Stimulated activated CD4-positive, alpha-beta T cell treated with anti-CD3 and anti-CD28 coated beads, Interleukin-4, amount 100 ng/mL, for 24 hours (primary cell): ENCODE measurements at places on chromosomes 16 and 17.

- no peak for DNase-seq
Measured at GRCh38 chr17:17866897-17867296, 30.1 kb upstream of the SREBF1 start.

- peak; percentile 31 for DNase-seq
Measured at GRCh38 chr16:84518804-84519341, 14.4 kb upstream of the MEAK7 start.

GRCh38 chr17:75153780-75154194, 525 bp downstream of the JPT1 start:
- DNase-seq: peak; percentile 25

DNA sequence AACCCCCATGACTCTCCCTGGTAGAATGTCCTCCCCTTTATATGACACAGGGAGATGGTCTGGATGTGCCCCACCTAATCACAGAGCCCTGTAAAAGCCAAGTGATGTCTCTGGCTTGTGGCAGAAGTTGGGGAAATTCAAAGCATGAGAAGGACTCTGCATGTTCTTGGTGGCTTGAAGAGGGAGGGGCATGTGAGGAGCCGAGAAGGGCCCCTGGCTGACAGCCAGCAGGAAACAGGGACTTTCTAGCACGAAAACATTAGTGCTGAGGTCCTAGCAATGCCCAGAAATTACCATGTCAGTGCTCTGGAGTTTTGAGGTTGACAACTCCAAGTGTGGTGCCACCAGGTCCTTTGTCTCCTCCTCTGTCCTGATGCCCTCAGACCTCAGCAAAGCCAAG, 75.9 kb downstream of the USP22 start:
- DNase-seq: no peak

GRCh38 chr16:3596101-3596861, 15.1 kb downstream of the SLX4 start:
- no peak for DNase-seq

DNA sequence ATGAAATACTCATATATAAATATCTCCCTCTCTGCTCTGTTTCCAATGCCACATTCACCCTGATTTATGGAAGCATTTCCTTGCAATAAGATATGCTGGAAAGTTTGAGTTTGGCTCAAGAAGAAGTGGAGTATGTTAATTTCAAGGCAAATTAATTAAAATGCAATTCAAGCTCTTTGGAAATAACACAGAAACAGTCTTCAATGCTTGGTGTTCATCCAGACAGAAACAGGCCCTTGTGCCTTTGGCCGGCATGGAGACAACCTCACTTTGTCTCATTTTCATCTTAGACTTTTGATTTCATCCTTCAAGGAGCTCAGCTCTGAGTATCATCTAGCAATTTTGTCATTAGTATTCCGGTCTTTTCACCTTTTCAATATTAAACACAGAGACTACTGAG, 210.0 kb downstream of the C16orf95 start:
- DNase-seq: no peak

DNA sequence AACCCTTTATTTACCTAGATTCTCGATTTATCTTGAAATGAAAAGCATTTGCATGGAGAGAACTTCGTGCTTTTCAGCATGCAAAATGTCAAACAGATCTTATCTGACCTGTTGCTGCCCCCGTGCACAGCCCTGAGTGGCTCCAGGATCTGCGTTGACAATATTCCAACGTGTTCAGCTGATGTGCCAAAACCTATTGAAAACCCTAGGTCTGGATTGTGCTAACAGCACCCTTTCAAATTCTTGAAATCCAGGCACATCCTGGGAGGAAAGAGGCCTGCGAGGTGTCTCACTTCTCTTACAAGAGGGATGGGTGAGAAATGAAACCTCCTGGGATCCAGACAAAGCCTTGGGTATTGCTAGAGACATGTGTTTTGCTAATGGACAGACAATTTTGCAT, 231.8 kb downstream of the MAP2K4 start:
- DNase-seq: no peak

GRCh38 chr16:51290442-51291285, 139.6 kb upstream of the SALL1 start:
- DNase-seq: no peak

GRCh38 chr17:55053855-55054254, 85.3 kb downstream of the STXBP4 start:
- no peak for DNase-seq

DNA sequence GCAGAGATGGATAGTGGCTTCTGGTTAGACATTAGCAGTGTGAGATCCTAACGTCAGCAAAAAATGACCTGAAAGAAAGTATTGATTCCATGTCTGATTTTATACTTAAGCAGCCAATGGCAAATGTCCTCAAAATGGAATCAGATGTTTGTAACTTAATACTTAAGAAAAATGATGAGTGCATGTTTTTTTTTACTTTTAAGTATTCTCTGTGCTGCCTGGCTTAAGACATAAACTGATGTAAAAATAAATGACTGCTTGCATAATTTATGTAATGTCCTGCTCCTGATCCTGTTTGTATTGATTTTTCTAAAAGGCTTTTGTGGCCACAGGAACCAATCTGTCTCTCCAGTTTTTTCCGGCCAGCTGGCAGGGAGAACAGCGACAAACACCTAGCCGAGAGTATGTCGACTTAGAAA, 7.4 kb downstream of the CBFB start:
- DNase-seq: no peak

- DNase-seq: peak; percentile 7
Measured at GRCh38 chr16:24980077-24980793, 34.9 kb downstream of the ARHGAP17 start.

DNA sequence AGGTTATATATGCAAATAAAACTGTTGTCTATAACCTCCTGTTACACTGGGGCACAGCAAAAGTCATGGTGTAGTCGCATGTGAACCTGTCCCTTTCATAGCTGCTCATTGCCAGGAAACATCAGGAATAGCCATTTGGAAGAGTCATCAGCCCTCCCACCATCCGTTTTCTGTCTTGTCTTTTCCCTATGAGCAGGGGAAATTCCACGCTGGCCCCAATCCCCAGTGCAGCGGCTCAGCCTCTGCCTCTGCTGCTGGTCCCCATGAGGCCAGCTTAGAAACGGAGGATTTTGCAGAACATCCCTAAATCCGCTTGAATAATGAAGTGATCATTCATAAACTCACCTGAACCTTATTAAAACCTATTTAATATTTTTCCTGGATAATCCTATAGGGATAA, 10.5 kb downstream of the MAPT start:
- no peak for DNase-seq

DNA sequence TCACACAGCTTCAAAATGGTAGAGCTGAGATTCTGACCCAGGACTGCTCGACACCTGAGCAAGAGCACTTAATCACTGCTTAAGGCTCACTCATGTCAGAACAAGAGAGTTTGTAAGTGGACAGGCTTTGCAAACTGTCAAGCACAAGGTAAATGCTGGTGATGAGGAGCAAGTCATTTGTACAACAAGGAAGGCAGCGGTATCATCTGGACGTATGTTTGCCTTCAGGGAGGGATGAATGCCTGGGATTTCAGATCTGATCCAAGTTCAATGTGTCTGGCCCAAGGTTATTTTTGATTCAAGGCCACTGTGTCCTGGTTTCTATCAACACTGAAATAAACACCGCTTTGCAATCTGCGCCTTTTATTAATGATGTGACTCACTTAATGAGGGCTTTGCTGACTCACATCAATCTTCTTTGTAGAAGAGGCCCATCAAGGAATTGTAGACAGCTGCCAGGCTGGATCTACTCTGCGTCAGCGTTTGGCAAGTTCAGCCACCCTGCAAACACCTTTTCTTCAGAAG, 174.4 kb upstream of the HS3ST3A1 start:
- no peak for DNase-seq

DNA sequence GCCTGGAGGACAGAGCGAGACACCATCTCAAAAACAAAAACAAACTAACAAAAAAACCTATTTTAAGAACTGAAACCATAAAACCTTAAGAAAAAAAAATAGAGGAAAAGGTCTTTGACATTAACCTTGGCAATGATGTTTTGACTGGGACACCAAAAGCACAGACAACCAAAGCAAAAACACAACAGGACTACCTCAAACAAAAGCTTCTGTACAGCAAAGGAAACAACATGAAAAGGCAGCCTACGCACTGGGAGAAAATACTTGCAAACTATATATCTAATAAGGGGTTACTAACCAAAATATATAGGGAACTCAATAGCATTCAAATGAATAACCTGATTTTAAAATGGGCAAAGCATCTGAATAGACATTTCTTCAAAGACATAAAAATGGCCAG, 32.3 kb downstream of the CDR2 start:
- no peak for DNase-seq

GRCh38 chr16:66898933-66899309, 18.6 kb downstream of the PDP2 start:
- no peak for DNase-seq

DNA sequence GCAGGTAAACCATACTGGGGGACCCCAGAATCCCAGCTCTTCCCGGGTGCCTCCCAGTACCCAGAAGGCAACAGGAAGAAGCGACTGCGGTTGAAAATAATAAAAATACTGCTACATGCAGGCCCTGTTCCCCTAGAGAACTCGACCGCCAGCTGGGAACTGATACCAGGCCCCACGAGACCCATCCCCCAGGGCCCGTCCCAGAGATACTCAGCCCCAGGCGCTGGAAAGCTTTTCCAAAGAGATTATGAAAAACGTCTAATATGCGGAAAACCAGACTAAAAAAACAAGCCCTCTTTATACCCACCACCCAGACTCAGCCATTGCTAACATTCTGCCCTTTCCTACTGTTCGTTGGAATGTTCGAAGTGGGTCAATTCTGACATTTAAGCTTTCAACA, 12.9 kb upstream of the MEAK7 start:
- no peak for DNase-seq

GRCh38 chr16:180101-180675, at the start of gene HBQ1:
HBQ1 (plus strand) TSS chr16:180459; CDS start chr16:180487, 28 bp downstream.
- peak; percentile 30 for DNase-seq

DNA sequence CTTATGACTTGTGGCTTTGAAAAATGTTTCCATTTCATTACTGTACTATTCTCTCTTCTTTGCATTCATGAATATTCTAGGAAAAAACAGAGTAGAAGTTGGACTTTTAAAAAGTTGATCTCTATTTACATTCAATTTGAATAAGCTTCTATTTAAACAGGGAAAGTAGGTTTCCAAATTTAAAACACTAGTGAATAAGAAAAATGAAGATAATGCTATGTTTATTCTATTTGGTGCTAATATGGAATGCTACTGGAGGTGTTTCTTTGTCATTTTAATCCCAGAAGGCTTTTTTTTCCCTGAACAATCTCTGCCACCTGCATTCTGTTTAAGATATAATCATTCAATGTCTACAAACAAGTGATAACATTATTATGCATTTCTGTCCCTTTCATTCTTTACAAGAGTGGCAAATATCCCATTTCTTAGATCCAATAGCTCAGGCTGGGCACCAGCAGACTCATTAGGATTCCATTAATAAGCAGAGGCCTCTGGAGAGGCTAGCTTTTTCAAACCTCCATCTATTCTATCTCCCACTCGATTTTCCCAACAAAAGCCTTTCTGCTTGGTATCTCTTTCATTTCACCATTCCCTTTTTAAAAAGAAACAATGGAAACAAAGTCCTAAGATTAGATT, 1001.6 kb upstream of the CDH8 start:
- DNase-seq: no peak

- DNase-seq: no peak
Measured at GRCh38 chr16:10828851-10829366, 10.3 kb upstream of the TVP23A start.

DNA sequence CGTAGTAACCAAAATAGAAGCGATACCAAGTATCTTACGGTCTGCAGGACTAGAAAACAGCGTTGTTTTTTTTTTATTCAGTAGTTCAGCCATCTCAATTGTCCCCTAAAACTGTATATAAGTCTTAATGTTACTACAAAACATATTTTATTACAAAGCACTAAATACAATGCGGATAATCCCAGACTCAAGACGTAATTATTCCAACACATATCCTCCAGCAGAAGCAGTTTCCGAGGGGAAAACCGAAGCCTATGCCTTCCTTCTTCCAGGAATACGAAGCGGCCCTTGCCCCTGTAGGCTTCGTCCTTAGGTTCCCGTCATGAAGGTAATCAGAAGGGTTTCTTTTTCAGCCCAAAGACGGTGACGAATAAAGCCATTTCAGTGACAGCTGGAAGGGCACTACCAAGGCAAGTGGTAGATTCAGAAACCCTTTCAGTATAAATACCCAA, 2.3 kb downstream of the TMEM107 start:
- no peak for DNase-seq

- no peak for DNase-seq
Measured at GRCh38 chr16:82657786-82658185, 31.0 kb downstream of the CDH13 start.

DNA sequence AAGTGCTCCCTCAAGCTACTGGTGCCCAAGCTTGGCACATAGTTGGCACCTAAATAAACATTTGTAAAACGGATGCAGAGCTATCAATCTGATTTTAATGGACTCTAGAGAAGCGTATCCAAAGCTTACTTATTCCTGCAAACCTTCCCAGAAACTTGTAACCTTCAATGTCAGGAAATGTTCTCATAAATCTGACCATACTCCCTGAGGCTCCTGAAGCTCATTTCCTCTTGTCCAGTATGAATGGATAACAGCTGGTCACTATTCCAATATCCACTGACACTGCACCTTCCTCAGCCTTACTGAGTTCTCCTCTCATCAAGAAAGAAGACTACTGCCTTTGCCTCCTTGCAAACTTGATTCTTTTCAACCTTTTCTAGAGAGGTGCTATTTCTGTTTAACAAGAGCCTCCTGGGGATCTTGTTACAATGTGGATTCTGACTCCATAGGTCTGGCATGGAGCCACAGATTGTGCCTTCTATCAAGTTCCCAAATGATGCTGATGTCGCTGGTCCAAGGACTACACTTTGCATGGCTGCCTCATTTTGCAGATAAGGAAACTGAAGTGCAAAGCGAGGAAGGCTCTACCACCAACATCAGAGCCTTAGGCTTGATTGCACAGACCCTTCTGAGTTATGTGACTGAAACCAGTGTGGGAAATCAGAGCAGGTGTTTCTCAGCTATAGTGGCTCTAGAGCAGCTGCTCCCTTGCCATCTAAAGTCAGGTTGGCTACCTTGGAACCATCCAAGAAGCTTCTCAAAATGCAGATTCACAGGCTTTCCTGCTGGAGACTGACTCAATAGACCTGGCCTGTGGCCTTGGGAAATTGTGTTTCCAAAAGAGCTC, 377.8 kb downstream of the SOX9 start:
- no peak for DNase-seq

DNA sequence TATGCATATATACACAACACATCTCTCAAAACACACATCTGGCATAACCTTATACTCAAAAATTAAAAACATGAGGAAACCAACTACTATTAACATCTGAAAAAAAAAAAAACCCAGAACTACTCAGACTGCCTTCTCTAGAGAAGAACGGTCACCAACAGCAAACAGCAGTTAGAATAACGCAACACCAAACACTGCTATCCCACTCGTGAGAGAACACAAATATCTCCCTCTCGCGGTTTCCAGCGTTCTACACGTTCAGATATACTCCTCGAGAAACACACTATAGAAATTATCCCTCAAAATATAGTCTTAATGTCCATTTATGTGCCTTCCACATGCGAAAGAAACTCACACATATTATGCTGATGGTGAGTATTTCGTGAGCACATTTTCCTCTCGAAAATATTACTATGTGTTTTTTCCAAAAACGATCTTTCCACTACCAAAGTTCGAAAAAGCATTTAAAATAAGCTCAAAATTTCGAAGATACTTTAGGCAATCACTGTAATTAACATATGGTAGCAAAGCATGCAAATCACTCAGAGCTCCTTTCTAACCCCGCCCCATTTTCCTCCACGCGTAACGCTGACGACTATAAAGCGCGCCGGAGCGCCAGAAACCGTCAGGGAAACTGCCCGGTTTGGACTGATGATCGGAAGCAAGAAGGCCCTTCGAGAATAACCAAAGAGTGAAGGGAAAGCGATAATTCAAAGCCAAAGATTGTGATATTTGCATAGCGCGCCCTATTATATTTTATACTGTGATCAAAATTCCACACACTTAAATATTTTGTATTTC, 60.1 kb downstream of the TEX14 start:
- peak; percentile 95 for DNase-seq
